ENCODE measurements at places on chromosomes 2 and 18.

DNA sequence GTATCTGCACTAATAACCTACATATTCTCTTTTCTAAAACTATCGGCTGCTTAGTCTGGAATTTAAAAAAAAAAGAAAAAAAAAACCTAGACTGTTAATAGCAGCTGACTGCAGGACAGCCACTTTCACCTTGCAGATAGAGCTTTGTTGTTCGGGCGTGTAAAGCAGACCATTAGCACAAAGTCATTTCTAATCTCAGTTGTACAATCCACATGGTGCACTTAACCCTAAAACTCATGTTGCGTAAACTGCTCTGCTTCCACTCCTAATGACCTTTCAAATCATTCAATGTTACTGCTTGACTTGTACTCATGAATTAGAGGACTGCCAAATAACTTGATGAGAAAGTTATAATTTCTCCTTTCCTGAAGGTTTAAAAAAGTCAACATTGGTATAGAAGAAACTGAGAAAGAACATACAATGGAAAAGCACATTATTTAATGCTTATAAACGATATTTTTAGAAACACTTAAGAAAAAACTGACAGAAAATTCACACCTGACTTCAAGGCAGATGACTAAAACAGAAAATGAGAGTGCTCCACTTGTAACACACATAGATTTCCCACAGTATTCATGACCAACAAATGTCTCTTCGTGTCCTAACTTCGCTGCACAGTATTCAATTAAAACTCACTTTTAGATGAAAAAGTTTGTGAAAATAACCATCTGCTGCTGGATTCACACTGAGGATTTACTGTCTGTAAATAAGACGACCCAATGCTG is 2.6 kb downstream of the CDH2 start:
- no peak for DNase-seq

DNA sequence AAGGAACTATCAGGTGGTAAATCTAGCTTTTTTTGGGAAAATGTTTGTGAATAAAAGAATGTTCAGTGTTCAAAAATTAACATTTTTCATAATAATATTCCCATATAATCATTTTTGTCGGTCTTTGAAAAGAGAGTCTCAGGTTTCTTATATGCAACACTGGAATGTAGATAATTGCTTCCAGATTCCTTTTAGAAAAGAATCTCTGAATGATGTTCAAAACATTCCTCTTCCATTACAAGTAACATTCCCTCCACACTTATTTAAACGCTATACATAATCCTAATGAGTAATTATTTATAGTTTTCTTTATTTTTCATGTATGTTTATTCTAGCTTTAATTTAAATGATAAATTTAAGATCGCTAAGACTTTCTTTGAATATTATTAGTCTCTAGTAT is 7.0 kb downstream of the ZSWIM2 start:
- no peak for DNase-seq

DNA sequence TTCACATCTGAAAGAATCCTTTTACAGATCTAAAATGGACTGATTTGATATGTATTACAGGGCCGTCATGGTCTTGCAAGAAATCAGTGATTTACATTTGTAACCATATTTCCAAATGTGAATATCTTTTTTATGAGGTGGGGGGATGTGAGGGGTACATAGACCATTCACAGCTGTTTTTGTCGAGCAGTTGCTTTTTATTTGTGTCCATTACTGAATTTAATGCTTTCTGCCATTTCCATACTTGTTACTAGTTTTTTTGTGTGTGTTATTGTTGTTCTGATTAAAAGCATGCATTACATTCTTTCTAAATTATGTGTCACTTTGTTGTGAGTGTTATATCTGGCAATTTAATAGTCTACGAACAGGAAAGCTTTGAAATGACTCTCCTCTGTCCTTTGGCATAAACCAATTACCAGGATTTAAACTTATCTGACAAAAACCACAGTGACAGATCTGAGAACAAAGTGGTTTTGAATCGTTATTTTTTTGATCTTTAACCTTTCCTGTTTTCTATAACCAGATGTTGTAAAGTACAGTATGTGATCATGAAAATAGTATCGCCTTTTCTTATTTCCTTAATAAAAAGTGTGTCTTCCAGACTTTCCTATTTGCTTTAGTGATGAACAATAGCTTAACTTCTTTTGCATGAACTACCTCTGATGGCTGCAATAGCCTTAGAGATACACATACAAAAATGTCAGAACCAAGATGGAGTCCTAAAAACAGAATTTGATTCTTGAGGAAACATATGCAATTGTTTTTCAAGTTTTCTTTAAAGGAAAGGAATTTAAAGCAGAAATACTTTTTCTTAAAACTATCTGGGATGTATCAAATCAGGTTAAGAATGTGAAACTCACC is 354.2 kb upstream of the ACVR2A start:
- no peak for DNase-seq

DNA sequence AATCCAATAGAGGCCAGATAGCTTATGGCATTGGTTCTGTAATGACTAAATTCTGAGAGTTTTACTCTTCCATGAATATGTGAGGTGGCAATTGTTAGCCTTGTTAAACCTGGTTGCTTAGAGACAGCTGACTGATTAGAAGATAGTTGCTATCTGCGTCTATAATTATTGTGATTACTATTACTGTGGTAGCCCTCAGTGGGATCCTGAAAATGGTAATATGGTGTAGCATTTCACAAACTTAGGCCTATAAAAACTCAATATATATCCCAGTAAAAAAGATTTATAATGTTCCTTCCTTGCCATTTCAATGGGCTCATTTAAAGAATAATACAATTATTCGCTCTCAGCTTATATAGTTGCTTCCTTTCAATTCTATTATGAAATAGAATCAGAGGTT is 405.8 kb upstream of the CDH2 start:
- no peak for DNase-seq

DNA sequence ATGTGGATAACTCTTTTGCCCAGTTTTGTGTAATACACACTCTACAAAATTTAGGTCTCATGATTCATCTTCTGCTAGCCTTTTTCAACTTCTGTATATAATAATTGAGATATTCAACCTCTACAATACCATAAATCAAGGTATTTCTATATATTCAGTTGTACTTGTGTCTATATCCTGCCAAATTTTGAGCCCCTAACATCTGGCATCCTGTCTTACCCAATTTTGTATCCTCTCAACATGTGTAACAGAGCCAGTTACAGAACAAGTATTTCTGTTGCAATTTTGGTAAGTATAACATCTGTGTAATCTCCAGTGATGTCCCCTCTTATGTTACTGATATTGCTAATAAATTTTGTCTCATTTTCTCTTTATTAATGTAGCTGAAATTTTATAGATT is 145.8 kb downstream of the TRIB2 start:
- DNase-seq: no peak

- no peak for DNase-seq
These were observed 99.4 kb downstream of the FTCDNL1 start for GRCh38 chr2:199751492-199752120.

DNA sequence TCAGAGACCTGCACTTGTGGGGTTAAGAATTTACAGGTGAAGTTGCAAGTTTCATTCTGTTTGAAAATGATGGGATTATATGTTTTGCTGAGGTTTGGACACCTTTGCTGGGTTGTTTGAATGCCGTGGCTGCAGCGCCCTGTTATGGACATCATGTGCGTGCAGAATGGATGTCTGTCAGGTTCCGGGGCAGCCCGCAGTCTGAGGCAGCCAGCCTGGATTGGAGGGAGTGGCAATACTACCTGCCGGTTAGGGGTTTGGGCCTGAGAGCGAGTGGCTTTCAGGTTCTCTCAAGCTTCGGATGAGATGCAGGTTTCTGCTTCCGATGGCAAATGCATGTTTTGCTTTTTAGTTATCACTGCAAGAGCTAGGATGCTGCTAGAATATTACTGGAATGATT is 1.1 kb downstream of the CASP8 start:
- no peak for DNase-seq

DNA sequence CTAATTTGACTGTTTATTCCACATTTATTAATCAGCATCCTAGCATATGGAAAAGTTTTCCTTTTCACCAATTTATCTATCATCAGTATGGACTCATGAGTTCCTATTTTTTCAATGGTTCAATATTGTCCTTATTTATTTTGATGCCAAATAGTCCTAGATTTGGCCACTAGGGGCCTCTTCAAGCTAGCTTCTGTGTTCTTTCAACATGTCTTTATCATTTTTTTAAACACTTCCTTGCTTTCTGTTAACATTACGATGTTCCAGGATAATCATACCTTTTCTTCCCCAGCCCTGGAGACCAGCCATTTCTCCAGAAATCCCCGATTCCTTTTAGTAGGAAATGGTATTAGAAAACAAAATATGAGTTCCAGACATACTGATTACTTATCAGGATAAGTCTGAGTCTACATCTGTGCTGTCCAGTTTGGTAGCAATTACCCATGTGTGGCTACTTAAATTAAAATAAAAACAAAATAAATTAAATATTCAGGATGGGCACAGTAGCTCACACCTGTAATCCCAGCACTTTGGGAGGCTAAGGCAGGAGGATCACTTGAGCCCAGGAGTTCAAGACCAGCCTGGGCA is 70.6 kb downstream of the RPE start:
- peak; percentile 6 for DNase-seq

GRCh38 chr2:54899576-54900200 is 150.6 kb downstream of the RTN4 start:
- DNase-seq: no peak

DNA sequence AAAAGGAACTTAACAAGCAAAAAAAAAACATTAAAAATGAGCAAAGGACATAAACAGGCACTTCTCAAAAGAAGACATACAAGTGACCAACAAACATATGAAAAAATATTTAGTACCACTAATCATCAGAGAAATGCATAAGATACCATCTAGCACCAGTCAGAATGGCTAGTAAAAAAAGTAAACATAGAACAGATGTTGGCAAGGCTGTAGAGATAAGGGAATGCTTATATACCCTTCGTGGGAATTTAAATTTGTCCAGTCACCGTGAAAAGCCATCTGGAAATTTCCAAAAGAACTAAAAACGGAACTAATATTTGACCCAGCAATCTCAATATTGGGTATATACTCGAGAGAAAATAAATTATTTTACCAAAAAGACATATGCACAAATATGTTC is 1751.3 kb upstream of the LRRTM1 start:
- no peak for DNase-seq

DNA sequence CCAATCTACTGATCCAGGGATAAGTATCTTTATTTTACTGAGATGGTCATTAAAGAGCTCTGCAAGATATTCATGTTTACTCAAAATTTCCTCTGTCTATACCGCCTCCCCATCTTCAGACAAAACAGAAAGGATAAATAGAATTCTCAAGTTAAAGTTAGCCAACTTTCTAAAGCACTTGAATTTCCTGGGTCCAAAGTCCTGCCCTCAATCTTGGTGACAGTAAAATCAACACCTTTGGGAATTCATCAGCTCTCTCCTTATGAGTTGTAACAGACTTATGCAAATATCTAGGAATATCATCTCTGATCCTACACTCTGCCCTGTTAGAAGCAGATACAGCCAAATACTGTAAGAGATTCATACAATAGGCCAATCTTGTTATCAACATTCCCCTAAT is 122.5 kb upstream of the HAAO start:
- DNase-seq: no peak

GRCh38 chr18:56743115-56743514 is 92.0 kb downstream of the WDR7 start:
- no peak for DNase-seq

- DNase-seq: no peak
These were observed 201.0 kb upstream of the SP5 start for GRCh38 chr2:170514140-170514539.

DNA sequence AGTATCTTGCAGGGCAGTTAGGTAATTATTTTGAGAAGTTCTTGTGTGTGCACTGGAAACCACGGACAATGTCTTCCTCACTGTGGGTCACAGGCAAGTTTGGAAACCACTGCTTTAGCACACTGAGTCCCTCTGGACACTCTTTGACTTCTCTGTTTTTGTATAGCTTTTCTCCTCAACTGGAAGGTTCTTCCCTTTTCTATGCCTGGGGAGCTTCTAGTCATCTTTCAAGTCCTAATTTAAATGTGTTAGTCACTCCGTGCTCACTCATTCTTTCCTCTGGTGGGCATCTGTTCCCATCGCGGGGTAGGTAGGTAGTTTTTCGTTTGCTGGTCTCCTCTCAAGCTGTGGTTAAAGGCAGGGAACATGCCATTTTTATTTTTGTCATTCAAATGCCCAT is 32.1 kb downstream of the E2F6 start:
- no peak for DNase-seq

DNA sequence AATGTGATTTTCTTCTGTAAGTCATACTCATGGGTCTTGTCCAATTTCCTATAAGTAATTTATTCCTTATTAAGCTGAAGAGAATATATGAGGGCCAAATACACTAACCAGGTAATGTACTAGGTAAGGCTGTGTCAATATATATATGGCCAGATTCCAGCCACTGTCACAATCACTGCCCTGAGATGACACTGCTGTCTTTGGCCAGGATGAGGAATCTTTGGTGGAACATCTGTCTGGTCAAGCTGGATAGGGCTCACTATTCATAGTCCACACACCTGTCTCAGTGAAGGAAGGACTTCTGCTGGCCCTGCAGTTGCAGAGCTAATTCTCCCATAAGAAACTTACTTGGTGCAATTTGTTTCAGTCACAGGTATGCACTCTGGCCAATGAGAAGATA is 11.3 kb downstream of the MSTN start:
- no peak for DNase-seq

- DNase-seq: no peak
These were observed 36.9 kb downstream of the TRAK2 start for GRCh38 chr2:201414099-201415023.

GRCh38 chr2:184452907-184453306 is 145.4 kb upstream of the ZNF804A start:
- no peak for DNase-seq

- DNase-seq: peak; percentile 50
These were observed 6.2 kb upstream of the ARMC9 start for GRCh38 chr2:231191896-231192872.
